Glutamatergic neuron (in vitro differentiated cells): ENCODE measurements at places on chromosomes 16 and 17. TPM values are rescaled to one million over a fixed set of nuclear protein-coding genes. Genes with fewer than 3 reads are reported as not detected.

GRCh38 chr16:49781401-49781800, 74.5 kb downstream of the ZNF423 start:
- H3K36me3 ChIP-seq: no peaks in the 10 kb centered on the region
- DNase-seq: no peak
- peaks cover 12% of the 10 kb centered on the region for H3K27me3 ChIP-seq
- H3K27ac ChIP-seq: no peak overlapping the region
- H3K4me1 ChIP-seq: peaks cover 29% of the 10 kb centered on the region

DNA sequence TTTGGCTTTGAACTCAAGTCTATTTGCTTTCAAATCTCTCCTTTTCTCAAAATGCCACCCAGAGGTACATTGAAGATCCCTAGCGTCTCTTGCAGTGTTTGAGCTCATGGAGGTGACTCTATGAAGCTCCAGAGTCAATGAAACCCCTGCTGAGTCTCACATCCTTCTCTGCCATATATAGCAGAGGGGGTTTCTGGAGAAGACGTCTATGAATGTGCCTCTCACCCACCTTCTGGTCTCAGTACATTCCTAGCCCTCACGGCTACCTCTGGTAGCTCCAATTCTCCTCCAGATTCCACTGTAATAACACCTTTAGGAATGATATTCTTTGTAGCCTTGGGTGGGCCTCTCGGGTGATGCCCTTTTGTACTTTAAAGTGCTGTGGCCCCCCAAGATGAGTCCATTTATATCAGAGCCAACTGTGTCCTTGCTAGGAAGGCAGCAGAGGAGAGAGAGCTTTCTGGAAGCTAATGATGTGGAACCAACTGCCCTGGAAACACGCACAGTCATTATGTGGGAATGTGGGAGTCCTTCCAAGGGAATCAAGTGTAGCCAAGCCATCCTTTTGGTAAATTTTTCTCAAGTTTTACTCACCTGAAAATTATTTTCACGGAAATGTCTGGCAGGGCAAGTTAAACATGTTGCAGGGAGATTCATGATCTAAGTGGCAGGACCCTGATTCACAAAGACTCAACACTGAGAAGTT, 123.4 kb downstream of the ASIC2 start:
- DNase-seq: no peak
- no peaks in the 10 kb centered on the region for H3K36me3 ChIP-seq
- no peak overlapping the region for H3K27ac ChIP-seq

GRCh38 chr17:35188111-35188510, 6.1 kb downstream of the SLC35G3 start:
- no peaks in the 10 kb centered on the region for H3K4me1 ChIP-seq
- H3K36me3 ChIP-seq: peaks cover 7% of the 10 kb centered on the region
- H3K27me3 ChIP-seq: peaks cover 2% of the 10 kb centered on the region

Gene WDR81
- total RNA-seq: 13.4 TPM

Gene SLFN14
- not detected for total RNA-seq

Gene NHERF2
- total RNA-seq: 22.3 TPM

Gene GPR179
- 0.07 TPM for total RNA-seq
